Cardiac fibroblast (primary cell): ENCODE measurements at places on chromosomes 11 and 22.

DNA sequence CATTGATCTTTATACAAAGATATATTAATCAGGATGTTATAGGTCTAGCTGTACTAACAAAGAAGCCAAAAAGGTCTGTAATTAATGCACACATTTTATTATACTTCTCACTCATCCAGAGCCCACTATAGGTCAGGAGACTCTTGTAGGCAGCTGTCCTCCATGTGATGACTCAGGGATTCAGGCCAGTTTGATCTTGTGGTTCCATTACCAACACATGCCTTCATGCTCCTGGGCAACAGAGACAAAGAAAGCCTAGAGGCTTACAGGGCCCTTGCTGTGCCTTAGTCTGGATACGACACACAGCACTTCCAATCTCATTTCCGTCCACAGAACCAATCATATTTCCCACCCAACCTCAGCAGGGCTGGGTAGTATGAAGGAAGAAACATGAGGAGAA lies 150.3 kb upstream of the NCAM1 start:
- DNase-seq = no peak

DNA sequence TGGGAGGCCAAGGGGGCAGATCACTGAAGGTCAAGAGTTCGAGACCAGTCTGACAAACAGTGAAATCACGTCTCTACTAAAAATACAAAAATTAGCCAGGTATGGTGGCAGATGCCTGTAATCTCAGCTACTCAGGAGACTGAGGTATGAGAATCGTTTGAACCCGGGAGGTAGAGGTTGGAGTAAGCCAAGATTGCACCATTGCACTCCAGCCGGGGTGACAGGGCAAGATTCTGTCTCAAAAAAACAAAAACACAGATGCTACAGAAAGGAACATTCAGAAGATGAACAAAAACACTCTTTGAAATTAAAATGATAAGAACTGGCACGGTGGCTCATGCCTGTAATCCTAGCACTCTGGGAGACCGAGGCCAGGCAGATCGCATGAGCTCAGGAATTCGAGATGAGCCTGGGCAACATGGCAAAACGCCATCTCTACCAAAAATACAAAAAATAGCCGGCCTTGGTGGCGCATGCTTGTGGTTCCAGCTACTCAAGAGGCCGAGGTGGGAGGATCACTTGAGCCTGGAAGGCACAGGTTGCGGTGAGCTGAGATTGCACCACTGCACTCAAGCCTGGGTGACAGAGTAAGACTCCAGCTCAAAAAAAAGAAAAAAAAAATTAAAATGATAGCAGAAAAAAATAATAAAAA lies 8.5 kb downstream of the RAB6A start:
- DNase-seq = no peak

DNA sequence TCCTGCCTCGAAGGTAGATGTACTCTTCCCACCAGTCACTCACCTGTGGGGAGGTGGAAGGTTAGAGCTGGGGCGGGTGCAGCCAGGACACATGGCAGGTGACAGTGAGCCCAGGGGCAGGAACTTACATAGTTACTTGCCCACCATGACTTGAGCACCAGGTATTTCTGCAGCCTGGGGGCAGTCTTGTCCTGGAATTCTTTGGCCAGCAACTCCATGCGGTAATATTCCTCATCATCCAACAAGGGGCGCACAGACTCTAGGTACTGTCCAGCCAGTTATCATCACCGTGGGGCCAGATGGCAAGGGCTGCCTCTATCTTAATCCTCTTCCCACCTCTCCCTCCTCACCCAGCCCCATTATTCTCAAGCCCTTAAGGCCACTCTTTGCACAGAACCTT lies 2.2 kb downstream of the CPT1B start:
- DNase-seq = peak; percentile 63

DNA sequence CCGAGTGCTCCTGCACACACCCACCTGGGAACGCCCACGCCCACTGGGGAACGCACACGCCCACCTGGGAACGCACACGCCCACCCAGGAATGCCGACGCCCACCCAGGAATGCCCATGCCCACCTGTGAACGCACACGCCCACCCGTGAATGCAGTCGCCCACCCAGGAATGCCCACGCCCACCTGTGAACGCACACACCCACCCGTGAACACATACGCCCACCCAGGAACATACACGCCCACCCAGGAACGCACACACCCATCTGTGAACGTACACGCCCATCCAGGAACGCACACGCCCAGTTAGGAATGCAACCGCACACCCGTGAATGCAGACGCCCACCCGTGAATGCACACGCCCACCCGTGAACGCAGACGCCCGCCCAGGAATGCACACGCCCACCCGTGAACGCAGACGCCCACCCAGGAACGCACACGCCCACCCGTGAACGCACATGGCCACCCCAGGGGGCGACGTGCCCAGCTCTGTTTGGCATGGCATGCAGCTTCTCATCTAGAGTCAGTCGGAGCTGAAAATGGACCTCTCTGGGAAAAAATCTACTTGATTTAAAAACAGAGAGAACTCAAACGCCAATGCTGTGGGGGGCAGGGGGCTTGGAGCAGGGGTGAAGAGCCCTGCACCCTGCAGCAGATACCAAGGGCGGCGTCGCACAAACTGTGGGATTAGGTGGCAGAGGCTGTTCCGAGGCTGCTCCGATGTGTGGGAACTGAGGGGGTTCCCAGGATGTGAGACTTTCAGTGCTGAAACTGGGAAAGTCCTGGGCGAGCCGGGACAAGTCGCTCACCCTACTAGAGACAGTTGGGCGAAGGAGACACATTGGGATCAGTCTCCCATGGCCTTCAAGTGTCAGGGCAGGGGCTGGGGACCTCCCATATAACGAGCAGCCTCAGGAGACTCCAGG lies 83.3 kb downstream of the MYEOV start:
- DNase-seq = no peak
